ENCODE measurements at places on chromosomes 13 and 19.

DNA sequence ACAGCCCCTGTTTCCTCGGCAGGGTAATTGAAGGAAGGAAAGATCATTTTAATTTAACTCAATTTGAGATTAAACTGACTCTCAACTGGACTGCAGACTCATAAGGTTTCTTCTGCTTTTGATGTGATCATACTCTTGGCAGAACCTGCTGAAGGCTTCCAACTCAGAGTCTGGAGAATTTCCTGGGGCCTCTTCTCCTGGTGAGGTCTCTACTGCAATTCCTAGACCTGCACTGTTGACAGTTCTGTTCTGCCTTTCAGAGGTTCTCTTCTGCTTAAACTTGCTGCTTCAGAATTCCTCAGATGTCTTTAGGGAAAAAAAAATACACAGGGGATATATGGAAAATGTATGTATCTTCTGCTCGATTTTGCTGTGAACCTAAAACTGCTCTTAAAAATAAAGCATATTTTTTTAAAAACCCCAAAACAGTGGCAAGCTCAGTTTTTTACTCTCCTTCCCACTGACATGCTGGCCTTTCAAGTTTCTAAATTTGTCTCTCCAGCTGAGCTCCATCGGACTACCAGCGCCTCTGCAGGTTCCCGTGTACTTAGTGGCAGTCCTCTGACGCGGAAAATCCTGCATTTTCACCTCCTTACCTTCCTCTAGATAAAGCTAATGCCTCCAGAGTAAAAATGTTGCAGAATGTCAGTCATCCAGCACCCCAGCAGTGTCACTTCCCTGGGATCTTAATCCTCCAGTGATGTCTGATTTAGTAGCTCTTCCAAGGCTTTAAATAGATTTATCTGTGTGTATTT lies 733.5 kb upstream of the SGCG start:
- no peak for DNase-seq

GRCh38 chr19:3065675-3066357 lies 3.5 kb upstream of the TLE5 start:
- no peak for DNase-seq

GRCh38 chr13:106573284-106573846 lies 5.4 kb upstream of the ARGLU1 start:
- no peak for DNase-seq

DNA sequence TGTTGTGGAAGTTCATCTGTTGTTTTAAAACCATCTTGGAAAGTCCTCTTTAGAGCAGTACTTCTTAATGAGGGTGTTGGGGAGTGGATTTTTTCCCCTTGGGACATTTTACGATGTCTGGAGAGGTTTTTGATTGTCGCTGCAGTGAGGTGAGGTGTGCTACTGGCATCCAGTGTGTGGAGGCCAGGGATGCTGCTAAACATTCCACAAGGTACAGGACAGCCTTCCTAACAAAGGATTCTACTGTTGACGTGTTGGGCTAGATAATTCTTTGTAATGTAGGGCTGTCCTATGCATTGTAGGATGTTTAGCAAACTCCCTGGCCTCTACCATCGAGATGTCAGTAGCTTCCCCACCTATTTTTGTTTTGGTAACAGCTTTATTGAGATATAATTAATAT lies 33.3 kb downstream of the NAA16 start:
- no peak for DNase-seq

DNA sequence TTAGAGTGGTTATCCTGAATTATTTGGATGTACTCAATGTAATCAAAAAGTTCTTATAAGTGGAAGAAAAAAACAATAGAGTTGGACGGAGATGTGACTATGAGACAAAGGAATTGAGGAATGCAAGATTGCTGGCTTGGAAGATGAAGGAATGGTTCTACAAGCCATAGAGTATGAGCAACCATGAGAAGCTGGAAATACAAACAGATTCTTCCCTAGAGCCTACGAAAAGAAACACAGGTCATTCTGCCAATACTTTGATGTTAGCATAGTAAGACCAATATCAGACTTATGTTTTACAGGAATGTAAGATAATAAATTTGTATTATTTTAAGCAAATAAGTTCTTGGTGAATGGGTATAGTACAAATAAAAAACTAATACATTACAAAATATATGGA lies 249.2 kb downstream of the DIAPH3 start:
- DNase-seq = no peak

DNA sequence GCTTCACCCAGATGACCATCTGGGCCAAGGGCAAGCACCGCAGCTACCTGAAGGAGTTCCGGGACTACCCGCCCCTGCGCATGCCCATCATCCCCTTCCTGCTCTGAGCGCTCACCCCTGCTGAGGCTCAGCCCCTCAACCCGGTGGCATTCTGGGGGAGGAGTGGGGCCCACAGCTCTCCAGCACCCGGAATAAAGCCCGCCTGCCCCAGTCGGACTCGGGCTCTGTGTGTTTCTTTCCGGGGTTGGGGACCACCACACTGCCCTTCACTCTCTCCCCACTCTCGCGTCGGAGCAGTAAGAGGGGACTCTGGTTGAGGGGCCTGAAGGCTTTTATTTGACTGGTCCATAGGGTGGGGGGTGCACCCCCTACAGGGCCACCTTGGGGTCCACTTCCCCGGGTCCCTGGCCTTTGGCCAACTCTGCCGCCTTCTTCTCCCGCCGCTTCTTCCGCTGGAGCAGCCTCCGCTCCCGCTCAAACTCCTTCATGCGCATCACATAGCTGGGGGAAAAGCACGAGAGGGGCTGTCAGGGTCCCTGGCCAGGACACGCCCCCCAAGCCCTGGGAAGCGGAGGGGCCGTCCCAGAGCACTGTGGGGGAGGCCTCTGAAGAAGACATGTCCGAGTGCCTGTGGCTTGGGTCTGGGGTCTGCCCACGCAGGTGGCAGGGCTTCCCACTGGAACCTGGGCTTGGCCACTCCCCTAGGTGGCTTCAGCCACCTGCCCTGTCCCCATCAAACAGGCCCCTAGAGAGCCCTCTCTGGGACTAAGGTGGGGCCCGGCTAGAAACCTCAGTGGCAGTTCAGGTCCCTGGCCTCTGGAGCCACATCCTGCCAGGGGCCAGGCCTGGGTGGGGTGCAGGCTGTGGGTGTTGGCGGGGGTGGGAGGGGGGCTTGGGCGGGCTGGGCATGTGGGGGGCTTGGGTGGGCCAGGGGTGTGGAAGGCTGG lies 5.8 kb downstream of the NDUFB7 start:
- no peak for DNase-seq

- no peak for DNase-seq
These were observed 76.0 kb downstream of the KCTD15 start for GRCh38 chr19:33872445-33873320.

- no peak for DNase-seq
These were observed 844.8 kb downstream of the PCDH17 start for GRCh38 chr13:58476206-58476918.

DNA sequence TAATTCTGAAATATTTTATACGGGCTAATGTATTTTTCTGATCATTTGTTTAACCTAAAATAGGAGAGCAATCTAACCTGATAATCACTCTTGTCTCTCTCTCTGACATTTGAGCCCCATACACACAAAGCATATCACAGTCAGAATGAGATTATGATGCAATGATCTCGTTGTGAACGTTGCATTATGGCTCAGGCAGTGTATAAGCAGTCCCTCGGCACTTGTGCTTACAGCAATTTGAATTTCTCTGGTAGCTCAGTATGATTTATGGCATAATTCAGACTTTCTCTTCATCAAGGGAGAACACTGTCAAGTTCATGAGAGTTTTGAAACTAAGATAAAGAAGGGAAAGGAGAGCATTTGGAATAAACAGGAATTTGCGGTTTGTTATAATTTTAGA lies 256.1 kb downstream of the DACH1 start:
- no peak for DNase-seq

GRCh38 chr13:41075034-41075433 lies 13.7 kb downstream of the WBP4 start:
- DNase-seq = no peak

- DNase-seq = peak; percentile 73
These were observed 9.2 kb downstream of the NOSIP start for GRCh38 chr19:49570997-49571676.

DNA sequence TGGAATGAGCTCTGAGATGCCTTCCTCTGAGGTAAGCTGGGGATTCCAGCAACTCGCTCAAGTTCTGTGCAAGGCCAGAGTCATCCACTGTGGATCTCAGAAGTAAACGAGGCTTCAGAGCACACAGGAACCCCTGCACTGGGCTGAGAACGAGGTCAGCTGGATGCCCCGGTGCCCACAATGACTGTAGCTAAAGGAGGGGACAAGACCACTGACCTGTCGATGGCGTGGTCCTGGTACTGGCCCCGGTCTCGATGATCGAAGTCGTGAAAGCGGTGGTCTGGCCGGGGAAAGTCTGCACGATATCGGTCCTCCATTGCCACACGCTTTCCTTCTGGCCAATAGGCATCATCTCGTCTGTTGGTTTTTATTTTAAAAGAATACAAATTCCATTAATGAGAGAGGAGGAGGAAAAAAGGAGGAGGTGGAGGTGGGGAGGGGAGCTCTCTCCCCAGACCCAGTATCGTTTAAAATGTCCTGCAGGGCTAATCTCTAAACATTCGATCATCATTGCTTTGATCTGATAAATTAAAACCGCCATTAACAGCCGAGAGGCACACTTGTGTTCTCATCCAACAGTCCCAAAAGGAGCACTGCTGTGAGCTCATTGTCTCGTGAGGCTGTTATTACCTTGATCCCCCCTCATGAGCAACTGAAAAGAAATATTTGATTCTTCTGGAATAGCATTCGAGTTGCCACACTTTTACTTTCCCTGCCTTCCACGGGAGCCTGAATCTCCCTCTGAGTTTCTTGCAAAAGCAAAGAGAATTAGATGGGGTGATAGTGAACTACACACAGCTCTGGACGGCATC lies 25.0 kb upstream of the TINCR start:
- no peak for DNase-seq

- no peak for DNase-seq
These were observed 347.2 kb downstream of the ZNF536 start for GRCh38 chr19:30719189-30719998.

DNA sequence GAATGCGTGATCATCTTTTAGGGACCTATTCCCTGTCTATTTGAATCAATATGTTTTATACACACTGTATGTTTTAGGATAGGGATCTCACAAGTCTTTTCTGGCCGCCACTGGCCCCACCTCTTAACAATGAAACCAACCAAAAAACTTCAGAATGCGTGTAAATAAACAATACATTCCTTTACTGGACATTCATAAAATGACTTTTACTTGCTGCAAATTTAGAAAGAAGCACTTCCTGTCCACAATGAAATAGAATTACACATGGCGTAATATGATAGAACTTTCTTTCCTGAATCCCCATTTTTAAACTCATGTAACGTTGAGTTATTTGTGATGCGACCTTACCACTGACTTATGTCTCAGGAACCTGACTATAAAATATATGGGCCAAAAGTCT lies 233.6 kb downstream of the SLITRK6 start:
- DNase-seq = no peak

DNA sequence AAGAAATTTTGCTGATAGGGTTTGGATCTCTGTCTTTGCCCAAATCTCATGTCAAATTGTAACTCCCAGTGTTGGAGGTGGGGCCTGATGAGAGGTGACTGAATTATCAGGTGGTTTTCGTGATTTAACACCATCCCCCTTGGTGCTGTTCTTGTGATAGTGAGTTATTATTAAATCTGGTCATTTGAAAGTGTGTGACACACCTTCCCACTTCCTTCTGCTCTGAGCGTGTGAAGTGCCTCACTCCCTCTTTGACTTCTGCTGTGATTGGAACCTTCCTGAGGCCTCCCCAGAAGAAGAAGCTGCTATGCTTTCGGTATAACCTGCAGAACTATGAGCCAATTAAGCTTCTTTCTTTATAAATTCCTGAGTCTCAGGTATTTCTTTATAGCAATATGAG lies 632.0 kb downstream of the SLITRK5 start:
- DNase-seq = no peak

GRCh38 chr13:24893863-24894262 lies 129.9 kb downstream of the RNF17 start:
- no peak for DNase-seq

DNA sequence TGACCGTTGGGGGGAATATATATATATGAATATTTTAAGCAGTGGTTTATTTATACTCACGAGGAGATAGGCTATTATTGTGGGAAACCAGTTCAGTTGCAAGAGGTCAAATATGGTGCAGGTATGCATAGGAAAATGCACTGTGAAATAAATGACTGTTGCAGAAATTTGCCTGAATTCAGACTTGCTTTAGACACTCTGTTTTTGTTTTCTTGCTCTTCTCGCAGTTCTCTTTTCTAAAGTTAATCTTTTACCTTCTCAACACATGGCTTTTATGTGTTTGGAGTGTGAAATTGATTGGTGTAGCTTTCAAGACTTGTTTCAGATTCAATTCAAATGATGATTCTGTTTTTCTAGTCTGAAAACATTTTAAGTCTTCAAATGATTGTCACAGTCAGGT lies 109.7 kb downstream of the LRCH1 start:
- DNase-seq = no peak

GRCh38 chr19:7450243-7451223 lies 38.3 kb downstream of the PEX11G start:
- DNase-seq = peak; percentile 55

- DNase-seq = no peak
These were observed 2.9 kb upstream of the GPR18 start for GRCh38 chr13:99261059-99261458.

DNA sequence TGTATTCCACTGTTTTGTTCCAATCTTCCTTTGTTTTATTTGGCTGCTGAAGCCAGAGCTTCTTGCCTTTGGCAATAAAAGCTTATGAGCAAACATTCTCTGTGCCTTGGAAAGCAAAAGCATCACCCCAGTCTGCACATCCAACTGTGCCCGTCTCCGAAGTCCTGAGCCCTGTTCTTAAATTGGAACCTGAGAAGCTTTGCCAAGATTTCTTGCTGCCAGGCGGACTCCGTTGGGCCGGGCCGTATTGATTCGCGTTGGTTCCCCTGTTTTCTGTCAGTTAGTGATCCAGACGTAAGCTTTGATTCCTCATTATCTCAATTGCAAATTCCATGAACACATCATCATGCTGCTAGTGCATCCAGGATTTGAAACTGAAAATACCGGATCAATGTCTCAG lies 793.0 kb downstream of the OLFM4 start:
- DNase-seq = no peak

- DNase-seq = no peak
These were observed 246.6 kb downstream of the NHLRC3 start for GRCh38 chr13:39284801-39285388.

DNA sequence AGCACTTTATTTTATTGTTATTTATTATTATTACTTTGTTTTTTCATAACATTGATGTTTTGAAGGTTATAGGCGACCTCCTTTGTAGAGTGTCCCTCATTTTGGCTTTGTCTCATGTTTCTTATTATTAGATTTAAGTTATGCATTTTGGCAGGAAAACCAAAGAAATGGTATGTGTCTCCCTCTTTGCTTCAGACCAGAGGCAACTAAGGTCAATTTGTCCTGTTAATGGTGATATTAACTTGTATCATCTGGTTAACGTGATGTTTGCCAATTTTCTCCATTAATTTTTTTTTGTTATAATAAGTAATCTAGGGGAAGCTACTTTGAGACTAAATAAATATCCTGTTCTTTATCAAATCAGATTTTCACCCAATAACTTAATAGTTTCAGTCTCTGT lies 3.8 kb upstream of the TMEM91 start:
- no peak for DNase-seq

- DNase-seq = no peak
These were observed 218.9 kb upstream of the SLITRK5 start for GRCh38 chr13:87452281-87452680.
